Camera-type eye (tissue), 1 donor: ENCODE measurements at places on chromosomes 5 and 9. TPM values are rescaled to one million over a fixed set of nuclear protein-coding genes. Genes with fewer than 3 reads are reported as not detected.

The SLC6A7 gene
- total RNA-seq: 0.11 TPM

The SLC26A2 gene
- total RNA-seq: 17.7 TPM

The FAM174A gene
- total RNA-seq: 29.2 TPM

The BRINP1 gene
- total RNA-seq: 15.3 TPM

The AQP7 gene
- not detected for total RNA-seq

The GMCL2 gene
- not detected for total RNA-seq

The EGFLAM gene
- 75.3 TPM for total RNA-seq

The BHMT2 gene
- 7.5 TPM for total RNA-seq

The RNF38 gene
- 57.5 TPM for total RNA-seq

The HRCT1 gene
- total RNA-seq: not detected

The SLC27A4 gene
- 15.4 TPM for total RNA-seq

The PCDHGA2 gene
- 15.8 TPM for total RNA-seq

The PCDHGA6 gene
- 13.2 TPM for total RNA-seq

The SPINK4 gene
- total RNA-seq: not detected

The PHF24 gene
- total RNA-seq: 11.2 TPM

The KIF12 gene
- total RNA-seq: 0.93 TPM

The CCNO gene
- 0.27 TPM for total RNA-seq

The SPATA31C1 gene
- not detected for total RNA-seq

The SPINK1 gene
- total RNA-seq: not detected

The TAF11L5 gene
- not detected for total RNA-seq

The DDX4 gene
- total RNA-seq: not detected

The FAM221B gene
- not detected for total RNA-seq

The CCDC192 gene
- not detected for total RNA-seq

The RPP25L gene
- total RNA-seq: 13.1 TPM

The SH3TC2 gene
- 19.6 TPM for total RNA-seq

The CYLC2 gene
- total RNA-seq: not detected

The WNT8A gene
- total RNA-seq: not detected

The RIC1 gene
- 54.0 TPM for total RNA-seq

The PCDHGB3 gene
- total RNA-seq: 14.2 TPM

The C5orf46 gene
- total RNA-seq: not detected

The PCDHA1 gene
- 0.71 TPM for total RNA-seq

The PKN3 gene
- total RNA-seq: 8.7 TPM

The LRRTM2 gene
- 124 TPM for total RNA-seq

The IQGAP2 gene
- total RNA-seq: 57.8 TPM

The GIN1 gene
- total RNA-seq: 21.7 TPM

The NOL8 gene
- total RNA-seq: 42.9 TPM

The MPDZ gene
- total RNA-seq: 110 TPM

The PCDHA9 gene
- 4.6 TPM for total RNA-seq
